ENCODE measurements at places on chromosomes 4 and X.
A peak's percentile ranks its signal among the peaks of the same experiment; 100 is the strongest.

GRCh38 chrX:11064851-11065600 lies 46.1 kb upstream of the HCCS start:
- DNase-seq = no peak

DNA sequence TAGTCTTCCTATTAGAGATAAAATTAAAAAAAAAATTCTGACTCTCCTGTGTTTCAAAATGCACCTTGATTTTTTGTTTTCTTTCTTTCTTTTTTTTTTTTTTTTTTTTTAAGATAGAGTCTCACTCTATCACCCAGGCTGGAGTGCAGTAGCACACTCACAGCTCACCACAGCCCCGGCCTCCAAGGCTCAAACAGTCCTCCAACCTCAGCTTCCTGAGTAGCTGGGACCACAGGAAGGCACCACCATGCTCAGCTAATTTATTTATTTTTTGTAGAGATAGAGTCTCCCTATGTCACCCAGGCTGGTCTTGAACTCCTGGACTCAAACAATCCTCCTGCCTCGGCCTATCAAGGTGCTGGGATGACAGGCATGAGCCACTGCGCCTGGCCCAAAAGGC lies 41.1 kb upstream of the TMEM184C start:
- DNase-seq = no peak

DNA sequence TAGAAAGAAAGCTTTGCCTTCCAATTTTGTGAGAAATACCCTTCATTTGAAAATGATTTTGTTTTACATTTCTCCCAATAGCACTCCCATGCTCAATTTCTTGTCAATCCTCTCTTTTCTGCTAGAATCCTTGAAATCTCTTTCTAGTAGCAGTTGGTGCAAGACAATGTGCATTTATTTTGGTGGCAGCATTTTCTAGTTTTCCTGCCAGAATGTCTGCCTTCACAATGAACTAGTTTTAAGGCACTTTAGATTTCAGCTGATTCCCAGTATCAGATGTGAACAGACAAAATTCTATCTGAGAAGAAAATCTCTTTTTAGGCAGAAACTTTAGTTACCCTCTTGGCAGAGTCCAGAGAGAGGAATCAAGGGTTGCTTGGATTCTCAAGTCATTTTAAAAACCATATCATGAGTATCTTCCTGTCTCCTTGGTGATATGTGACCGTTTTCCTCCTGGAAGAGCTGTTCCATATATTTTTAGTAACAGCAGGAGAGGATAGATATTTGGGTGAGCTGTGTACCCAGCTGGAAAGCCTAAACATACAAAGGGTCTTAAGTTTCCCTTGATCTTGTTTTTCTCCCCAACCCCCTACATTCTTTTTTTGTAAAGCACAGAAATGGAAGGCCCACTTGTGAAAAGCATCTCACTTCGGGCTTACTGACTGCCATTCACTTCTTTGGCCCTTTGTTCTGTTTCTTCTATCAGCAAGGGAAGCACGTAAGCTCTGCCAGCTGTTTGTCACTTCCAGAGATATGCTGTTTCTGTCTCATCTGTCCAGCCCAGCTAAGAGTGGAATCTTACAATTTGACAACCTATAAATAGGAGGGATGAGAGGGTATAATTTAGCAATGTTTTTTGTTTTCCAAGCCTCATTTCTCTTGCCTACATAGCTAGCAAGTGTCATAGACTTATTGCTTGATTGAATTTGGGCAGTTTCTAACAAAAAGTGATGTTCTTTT lies 38.7 kb downstream of the TSPAN7 start:
- no peak for DNase-seq

GRCh38 chrX:147850875-147851274 lies 60.8 kb upstream of the FMR1 start:
- DNase-seq = no peak

DNA sequence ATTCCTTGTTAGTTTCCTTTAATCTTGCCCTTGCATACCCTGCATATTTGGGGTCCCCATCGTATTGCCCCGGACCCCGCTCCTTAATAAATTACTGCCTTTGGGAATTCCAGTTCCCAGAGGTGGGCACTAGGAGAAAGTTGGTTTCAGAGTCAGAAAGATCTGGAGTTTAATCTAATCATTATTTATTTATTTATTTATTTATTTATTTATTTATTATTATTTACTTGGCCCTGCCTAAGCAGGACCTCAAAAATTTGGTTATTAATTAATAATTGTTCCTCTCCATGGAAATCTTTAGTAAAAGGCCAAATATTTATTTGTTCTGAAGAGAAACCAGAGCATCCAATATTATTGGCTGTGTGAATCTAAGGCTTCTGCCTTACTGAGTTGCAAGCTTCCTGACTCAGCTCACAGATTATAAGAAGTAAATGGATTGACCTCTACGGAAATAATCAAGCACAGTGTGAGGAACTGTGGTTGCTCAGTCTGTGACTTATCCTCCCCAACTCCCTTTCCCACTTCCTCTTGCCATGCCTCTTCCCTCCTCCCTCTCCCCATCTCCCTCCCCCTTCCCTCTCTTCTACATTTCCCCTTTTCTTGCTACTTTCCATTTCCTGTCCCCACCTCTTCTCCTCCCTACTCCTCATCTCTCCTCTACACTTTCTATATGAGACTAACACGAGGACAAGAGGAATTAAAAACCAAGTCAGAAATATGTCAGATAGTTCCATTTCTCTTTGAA lies 61.5 kb upstream of the AP1S2 start:
- DNase-seq = peak; percentile 22

GRCh38 chr4:76610751-76611547 lies 175.9 kb downstream of the SHROOM3 start:
- DNase-seq = no peak

- DNase-seq = no peak
Measured at GRCh38 chr4:151144329-151145072, 45.1 kb downstream of the RPS3A start.

DNA sequence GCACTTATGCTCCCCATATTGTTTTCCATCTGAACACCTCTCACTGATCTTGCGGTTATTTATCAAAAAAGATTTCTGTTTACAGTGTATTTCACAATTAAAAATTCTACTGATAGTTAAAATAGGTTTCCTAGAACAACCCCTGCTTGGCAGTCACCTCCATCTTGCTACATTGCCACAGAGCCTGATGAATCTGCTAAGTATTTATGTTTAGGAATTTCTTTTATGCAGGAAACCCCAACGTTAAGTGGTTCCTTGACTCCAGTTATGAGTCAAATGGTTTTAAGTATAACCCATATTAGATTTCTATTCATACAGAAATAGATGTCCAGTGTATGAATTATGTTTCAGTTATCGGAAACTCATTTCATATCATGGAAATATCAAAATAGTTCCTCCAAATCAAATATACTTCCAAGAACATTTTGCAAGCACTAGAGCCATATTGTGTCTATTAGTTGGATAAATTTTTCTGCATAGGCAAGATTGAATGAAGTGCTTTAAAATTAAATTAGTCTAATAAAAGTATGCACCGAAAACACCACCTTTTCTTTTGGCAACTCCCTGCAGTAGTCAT lies 20.6 kb downstream of the GALNT7 start:
- DNase-seq = no peak
